ENCODE measurements at places on chromosomes 6 and 20.

GRCh38 chr20:22805219-22805618 is 220.8 kb upstream of the FOXA2 start:
- peak; percentile 32 for DNase-seq

- no peak for DNase-seq
Observed at GRCh38 chr6:143843677-143843999, 500 bp downstream of the LTV1 start.

GRCh38 chr6:166906376-166907044 is 49.8 kb downstream of the RNASET2 start:
- DNase-seq = no peak

DNA sequence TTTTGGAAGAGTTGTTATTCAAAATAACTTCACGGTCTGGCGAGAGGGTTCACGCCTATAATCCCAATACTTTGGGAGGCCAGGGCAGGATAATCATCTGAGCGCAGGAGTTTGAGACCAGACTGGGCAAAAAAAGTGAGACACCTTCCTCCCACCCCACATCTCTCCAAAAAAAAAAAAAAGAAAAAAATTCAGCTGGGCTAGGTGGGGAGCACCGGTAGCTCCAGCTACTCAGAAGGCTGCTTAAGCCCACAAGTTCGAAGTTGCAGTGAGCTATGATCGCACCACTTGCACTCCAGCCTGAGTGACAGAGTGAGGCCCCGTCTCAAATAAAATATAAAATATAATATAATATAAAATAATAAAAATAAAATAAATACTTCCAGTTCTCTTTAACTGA is 10.4 kb downstream of the OR2B2 start:
- no peak for DNase-seq

GRCh38 chr6:53148684-53149083 is at the start of gene GCM1:
Gene GCM1, minus strand, starts transcription at chr6:53148841. Its CDS starts 3,209 bp downstream, at chr6:53145632.
- DNase-seq = no peak

GRCh38 chr20:19991308-19991707 is 25.9 kb upstream of the NAA20 start:
- DNase-seq = no peak

GRCh38 chr20:21213691-21214090 is 87.8 kb downstream of the KIZ start:
- DNase-seq = no peak
